B cell (primary cell): ENCODE measurements at places on chromosomes 12 and 14.

- no peaks in the 10 kb centered on the region for H3K4me1 ChIP-seq
- no peaks in the 10 kb centered on the region for H3K27me3 ChIP-seq
- no peak for DNase-seq
Measured at GRCh38 chr14:29668201-29668600, 259.4 kb downstream of the PRKD1 start.

DNA sequence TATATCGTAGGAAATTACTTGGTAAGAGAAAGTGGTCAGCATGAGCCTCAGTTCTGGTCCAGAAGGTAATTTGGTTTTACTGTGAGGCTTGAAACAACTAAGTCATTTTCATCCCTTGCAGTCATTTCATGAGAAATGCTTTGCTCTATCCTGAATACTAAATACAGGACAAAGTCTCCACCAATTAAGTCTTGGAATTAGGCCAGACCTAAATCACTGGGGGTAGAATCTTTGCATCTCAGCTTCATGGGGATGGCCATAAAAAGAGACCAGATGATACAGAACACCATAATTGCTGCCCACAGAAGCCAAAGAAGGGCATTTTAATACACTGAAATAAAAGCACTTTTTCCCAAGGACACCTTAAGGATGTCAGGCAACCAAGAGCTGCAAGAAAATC lies 277.9 kb upstream of the DCN start:
- DNase-seq = no peak
- H3K27ac ChIP-seq = no peak overlapping the region
- H3K27me3 ChIP-seq = no peaks in the 10 kb centered on the region
- H3K4me3 ChIP-seq = no peak overlapping the region

- DNase-seq = no peak
- no peaks in the 10 kb centered on the region for H3K4me1 ChIP-seq
- no peak overlapping the region for H3K4me3 ChIP-seq
- H3K36me3 ChIP-seq = no peaks in the 10 kb centered on the region
- no peak overlapping the region for H3K27ac ChIP-seq
Measured at GRCh38 chr12:66603461-66603860, 75.4 kb downstream of the GRIP1 start.

DNA sequence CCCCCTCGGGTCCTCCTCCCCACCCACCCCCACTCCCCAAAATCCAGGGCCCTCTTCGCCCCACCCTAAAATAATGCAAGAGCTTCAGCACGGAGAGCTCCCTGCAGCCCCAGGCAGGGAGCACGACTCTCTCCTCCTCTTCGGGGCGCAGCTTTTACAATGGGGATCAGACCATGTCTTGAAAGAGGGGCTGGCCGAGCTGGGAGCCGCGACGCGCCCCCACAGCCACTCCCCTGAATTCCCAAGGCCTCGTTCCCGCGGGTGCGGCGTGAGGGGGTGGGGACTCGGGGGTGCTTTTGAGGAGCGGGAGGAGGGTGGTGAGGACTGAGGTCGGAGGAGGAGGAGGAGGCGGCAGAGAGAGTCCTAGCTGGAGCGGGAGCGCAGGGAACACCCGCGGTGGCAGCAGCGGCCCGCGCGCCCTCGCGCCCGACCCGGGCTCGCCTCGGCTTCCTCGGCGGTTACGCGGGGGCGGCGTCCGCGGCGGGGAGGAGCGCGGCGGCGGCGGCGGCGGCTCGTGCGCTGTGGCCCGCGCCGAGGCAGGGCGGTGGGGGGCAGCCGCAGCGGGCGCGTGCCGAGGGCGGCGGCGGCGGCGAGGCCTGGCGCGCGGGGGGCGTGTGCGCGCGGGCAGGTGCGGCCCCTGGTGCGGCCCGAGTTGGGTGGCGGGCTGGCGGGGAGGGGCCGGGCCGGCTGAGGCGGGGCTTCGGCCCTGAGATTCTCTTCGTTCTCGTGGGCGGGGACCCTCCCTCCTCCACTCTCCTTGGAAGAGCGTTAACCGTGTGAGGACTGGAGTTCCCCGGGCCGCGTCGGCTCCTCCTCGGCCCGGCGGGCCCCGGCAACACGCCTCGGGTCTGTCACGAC lies at the start of gene ANKS1B:
ANKS1B (minus strand) TSS at position 666 of the 858 bp plus-strand sequence. CDS start 699 bp downstream, outside the sequence.
- no peak for DNase-seq
- peaks cover 17% of the 10 kb centered on the region for H3K27me3 ChIP-seq
- no peak within 1 kb of the TSS for H3K27ac ChIP-seq
- peaks cover 6% of the 10 kb centered on the region for H3K4me1 ChIP-seq
- H3K36me3 ChIP-seq = no peaks in the 10 kb centered on the region
- H3K4me3 ChIP-seq = no peak within 1 kb of the TSS

- H3K27me3 ChIP-seq = no peaks in the 10 kb centered on the region
- DNase-seq = no peak
- no peak overlapping the region for H3K4me3 ChIP-seq
- H3K36me3 ChIP-seq = no peaks in the 10 kb centered on the region
Measured at GRCh38 chr14:72741826-72742117, 152.1 kb downstream of the DPF3 start.

DNA sequence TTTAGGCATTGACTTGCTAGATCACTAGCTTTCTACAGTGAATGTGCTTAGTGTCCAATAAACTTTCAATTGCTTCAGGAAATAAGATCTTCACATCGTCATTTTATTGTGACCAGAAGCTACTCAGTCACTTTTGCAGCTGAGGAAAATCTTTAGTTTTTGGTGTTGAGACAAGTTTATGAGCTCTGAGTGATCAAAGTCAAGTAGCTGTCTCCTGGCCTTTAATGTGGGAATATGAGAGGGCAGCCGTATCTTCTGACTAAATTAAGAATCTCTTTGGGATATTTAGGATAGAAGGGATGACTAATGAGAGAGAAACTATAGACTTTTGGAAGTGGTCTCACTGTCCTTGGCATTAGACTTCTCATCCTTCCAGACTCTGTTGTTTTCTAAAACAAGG lies 21.6 kb downstream of the MSRB3 start:
- H3K36me3 ChIP-seq = no peaks in the 10 kb centered on the region
- H3K4me1 ChIP-seq = no peaks in the 10 kb centered on the region
- DNase-seq = no peak
- H3K27ac ChIP-seq = no peak overlapping the region

GRCh38 chr14:99316281-99317163 lies 44.5 kb upstream of the BCL11B start:
- H3K36me3 ChIP-seq = no peaks in the 10 kb centered on the region
- no peaks in the 10 kb centered on the region for H3K4me1 ChIP-seq
- H3K27me3 ChIP-seq = no peaks in the 10 kb centered on the region
- H3K27ac ChIP-seq = no peak overlapping the region
- H3K4me3 ChIP-seq = no peak overlapping the region
- no peak for DNase-seq

DNA sequence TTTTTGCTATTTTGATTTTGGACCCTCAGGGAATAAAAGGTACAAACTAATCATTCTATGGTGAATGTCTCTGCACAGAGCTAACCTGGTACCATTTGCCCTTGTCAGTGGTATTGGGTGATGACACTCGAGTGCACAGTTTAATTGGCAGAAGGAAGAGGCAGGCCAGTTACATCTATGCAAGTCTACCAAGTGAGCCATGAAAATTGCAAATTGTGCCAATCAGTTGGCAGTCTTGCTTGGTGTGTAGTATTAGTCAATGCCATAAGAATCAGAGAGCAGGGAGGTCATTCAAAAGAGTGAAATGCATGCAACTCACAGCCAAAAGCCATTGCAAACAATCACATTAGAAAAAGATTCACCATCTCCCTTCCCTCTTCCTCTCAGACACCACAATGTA lies 479.6 kb downstream of the ADAMTS20 start:
- no peaks in the 10 kb centered on the region for H3K36me3 ChIP-seq
- H3K4me3 ChIP-seq = no peak overlapping the region
- no peaks in the 10 kb centered on the region for H3K27me3 ChIP-seq
- DNase-seq = no peak
- H3K4me1 ChIP-seq = no peaks in the 10 kb centered on the region

DNA sequence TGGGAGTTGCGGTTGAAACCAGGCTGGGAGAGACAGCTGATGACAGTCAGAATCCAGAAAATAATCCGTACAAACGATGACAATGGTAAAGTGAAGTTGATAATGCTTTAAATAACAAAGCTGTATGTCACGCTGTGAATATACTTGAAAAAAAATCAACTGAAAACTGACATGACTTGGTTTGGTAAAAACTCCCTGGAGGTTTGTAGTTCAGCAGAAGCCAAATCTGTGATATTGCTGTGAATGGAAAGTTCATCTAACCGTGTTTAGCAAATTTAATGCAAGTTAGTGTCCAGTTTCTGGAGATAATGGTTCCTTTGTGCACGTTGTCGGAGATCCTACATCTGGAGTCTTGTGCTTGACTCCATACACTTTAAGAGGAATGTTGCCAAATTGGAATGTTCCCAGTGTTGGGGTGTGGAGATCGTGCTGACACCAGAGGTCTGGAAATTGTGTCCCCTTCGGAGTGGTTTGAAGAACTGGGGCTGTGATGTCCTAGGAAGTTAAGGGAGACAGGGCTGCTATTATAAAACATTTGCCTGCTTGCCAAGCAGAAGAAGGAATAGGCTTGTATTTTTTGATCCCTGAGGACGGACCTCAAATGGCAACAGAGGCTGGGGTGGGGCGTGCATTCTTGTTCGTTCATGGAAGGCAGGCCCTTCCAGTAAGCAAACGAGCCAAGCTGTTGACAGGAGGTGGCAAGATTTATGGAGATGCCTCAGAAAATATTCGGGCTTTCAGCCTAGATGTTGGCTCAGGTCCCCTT lies 30.6 kb downstream of the PPFIBP1 start:
- no peak for DNase-seq
- H3K4me1 ChIP-seq = peaks cover 28% of the 10 kb centered on the region
- H3K27me3 ChIP-seq = no peaks in the 10 kb centered on the region
- no peaks in the 10 kb centered on the region for H3K36me3 ChIP-seq
- no peak overlapping the region for H3K27ac ChIP-seq

DNA sequence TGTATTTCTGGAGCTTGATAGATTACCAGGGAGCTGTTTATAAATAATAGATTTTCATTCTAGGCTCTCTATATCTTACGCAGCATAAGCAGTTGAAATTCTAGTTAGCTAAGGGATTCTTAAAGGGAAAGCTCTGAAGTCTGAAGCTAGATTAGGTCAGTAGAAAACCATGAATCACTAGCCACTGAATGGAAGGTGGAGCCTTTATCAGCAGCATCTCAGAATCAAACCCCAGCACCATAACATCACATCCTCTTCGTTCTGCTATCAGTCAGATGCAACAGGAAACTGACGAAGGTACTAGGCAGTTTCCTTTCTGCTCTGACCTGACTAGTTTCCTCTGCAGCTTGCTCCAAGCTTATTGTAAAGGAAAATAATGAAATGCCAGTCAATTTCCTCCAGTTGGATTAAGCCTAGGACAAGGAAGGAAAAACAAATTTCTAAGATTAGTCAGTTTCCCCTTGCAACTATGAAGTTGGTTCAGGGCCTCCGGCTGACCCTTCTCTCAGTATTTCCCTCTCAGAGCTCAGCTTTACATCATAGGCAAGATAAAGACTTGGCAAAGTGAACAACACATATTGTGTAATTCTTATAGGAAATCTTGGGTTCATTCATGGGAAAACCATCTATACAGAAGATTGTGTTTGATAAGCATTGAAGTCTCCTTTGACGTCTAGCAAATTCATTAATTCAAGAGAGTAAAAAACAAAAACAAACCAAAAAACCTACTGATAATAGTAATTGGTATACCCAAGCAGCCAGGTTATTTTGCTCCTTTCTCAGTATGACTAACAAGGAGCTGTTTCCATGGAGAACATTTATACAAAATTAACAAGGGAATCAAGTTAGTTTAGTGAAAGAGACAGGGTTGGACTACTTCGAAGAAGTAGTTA lies 43.4 kb upstream of the CFAP54 start:
- peaks cover 13% of the 10 kb centered on the region for H3K4me1 ChIP-seq
- H3K4me3 ChIP-seq = no peak overlapping the region

DNA sequence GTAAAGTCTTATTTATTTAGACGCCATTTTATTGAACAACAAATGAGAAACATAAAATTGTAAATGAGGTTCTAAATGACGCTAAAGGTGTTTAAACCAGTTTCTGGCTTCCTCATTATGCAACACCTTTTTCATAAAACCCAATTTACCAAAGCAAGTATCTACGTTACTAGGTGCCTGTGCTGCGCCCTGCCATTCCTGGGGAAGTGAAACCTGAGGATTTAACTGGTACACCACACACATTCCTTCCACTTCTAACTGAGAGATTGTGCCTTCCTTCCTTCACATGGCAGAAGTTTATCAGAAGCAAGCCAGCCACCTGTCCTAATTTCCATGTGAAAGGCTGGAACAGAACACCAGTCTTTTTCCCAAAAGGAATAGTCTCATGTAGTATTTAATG lies 40.3 kb upstream of the GCH1 start:
- DNase-seq = peak; percentile 42
- H3K36me3 ChIP-seq = no peaks in the 10 kb centered on the region
- no peak overlapping the region for H3K4me3 ChIP-seq
- H3K27ac ChIP-seq = no peak overlapping the region

- H3K4me3 ChIP-seq = no peak overlapping the region
- no peak for DNase-seq
- no peaks in the 10 kb centered on the region for H3K27me3 ChIP-seq
- peaks cover 10% of the 10 kb centered on the region for H3K4me1 ChIP-seq
Measured at GRCh38 chr14:68598621-68599447, 194.0 kb downstream of the ZFP36L1 start.

DNA sequence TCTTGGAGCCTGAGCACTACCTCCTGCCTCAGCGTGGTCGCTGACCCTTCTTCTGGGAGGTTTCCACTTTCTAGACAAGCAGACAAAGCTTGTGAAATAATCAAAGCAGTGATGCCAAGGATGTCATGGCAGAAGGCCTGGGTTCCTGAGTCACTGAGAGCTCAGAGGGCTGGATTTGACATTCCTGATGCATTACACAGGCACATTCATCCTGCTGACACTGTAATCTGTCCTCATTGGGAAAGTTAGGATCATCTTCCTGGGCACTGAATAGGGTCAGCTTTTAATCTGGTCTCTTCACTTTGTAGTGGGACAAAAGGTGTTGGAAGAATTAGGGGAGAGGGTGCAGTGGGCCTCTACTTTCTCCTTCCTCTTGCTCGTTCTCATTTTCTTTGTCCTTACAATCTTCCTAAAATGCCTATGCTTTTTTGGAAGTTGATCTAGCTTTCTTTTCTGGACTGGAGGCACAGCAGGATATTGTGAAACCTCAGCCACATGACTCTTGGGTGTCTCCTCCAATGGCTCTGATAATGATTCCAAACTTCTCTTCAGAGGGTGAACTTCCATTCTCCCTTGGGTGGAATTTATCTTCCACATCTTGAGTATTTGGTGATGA lies 29.6 kb downstream of the EEA1 start:
- no peak overlapping the region for H3K27ac ChIP-seq
- H3K4me3 ChIP-seq = no peak overlapping the region
- H3K36me3 ChIP-seq = peaks cover 2% of the 10 kb centered on the region
- H3K27me3 ChIP-seq = no peaks in the 10 kb centered on the region

DNA sequence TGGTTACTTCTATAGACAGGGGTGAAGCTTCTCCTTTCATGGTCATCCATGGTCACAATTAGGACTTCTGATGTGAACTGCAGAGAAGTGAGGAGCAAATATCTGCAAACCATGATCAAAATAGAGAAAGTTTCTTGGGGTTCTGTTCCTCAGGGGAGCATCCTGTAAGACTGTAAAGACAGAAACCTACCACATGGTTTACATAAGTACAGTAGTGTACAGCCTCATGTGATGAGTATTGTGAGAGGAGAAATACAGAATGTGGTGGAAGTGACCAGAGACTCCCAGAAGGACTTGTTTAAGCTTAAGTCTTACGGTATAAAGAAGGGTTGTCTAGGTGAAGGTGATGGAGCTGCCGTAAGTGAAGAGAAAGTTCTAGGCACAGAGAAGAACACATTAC lies 484.7 kb downstream of the LRIG3 start:
- H3K27me3 ChIP-seq = no peaks in the 10 kb centered on the region
- H3K4me1 ChIP-seq = no peaks in the 10 kb centered on the region
- no peaks in the 10 kb centered on the region for H3K36me3 ChIP-seq
- H3K27ac ChIP-seq = no peak overlapping the region
- DNase-seq = no peak
